ENCODE measurements at places on chromosomes 11 and 22. TPM values are rescaled to one million over a fixed set of nuclear protein-coding genes. Genes with fewer than 3 reads are reported as not detected.

MMP12 gene
- total RNA-seq = not detected

NAV2 gene
- 0.70 TPM for total RNA-seq

KLHDC7B gene
- 8.4 TPM for total RNA-seq

SCGB2A2 gene
- total RNA-seq = not detected

FOLR3 gene
- total RNA-seq = not detected

PNPLA5 gene
- total RNA-seq = not detected

FGF4 gene
- total RNA-seq = not detected

AIFM3 gene
- 0.23 TPM for total RNA-seq

KRTAP5-11 gene
- not detected for total RNA-seq

TSSK2 gene
- total RNA-seq = not detected

GTSE1 gene
- total RNA-seq = 67.6 TPM

TESMIN gene
- total RNA-seq = 12.3 TPM

DHCR7 gene
- 74.4 TPM for total RNA-seq

HEPHL1 gene
- not detected for total RNA-seq

TMEM223 gene
- 18.0 TPM for total RNA-seq

SLC22A25 gene
- not detected for total RNA-seq

ST3GAL4 gene
- total RNA-seq = 7.4 TPM

HBD gene
- total RNA-seq = not detected

LRRC10B gene
- total RNA-seq = 0.13 TPM

TRIM48 gene
- total RNA-seq = not detected

CBX7 gene
- total RNA-seq = 25.0 TPM

OR8D1 gene
- not detected for total RNA-seq

PANX2 gene
- total RNA-seq = 0.83 TPM

CHRM1 gene
- not detected for total RNA-seq

CLDN5 gene
- not detected for total RNA-seq
